ENCODE measurements at places on chromosomes 2 and 18. TPM values are rescaled to one million over a fixed set of nuclear protein-coding genes. Genes with fewer than 3 reads are reported as not detected.
A peak's percentile ranks its signal among the peaks of the same experiment; 100 is the strongest.

EMX1 gene
- not detected for total RNA-seq

GAL3ST2 gene
- total RNA-seq = not detected

DNA sequence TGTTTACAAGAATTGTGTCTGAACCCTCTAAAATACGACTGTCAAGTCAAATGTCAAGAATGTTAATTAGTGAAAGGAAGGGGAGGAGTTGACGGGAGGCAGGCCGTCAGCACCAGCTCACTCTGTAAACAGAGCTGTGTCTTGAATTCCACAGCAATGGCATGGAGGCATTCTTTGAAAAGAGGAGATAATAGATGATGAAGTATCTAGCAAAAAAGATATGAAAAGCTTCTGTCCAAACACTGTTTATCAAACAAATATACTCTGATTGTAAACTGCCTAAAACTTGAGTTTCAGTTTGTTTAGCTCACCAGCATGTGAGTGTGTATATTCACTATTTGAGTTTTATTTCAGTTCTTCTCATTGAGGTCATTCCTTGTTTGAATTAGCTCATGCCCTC lies 94.7 kb upstream of the CDC42EP3 start:
- H3K27me3 ChIP-seq = no peaks in the 10 kb centered on the region
- no peak for DNase-seq
- H3K36me3 ChIP-seq = no peaks in the 10 kb centered on the region
- H3K4me1 ChIP-seq = no peaks in the 10 kb centered on the region
- no peak overlapping the region for H3K4me3 ChIP-seq
- no peak overlapping the region for H3K27ac ChIP-seq

- peaks cover 3% of the 10 kb centered on the region for H3K36me3 ChIP-seq
- peak overlapping the region; percentile 58 for H3K27ac ChIP-seq
- DNase-seq = no peak
- no peak overlapping the region for H3K4me3 ChIP-seq
Observed at GRCh38 chr2:190947141-190947540, 66.5 kb downstream of the GLS start.
